ENCODE measurements at places on chromosomes 6 and 20. TPM values are rescaled to one million over a fixed set of nuclear protein-coding genes. Genes with fewer than 3 reads are reported as not detected.

GRCh38 chr6:134814076-134814695 is 135.7 kb downstream of the ALDH8A1 start:
- H3K4me1 ChIP-seq = no peaks in the 10 kb centered on the region
- no peak for DNase-seq
- H3K27ac ChIP-seq = no peak overlapping the region

DNA sequence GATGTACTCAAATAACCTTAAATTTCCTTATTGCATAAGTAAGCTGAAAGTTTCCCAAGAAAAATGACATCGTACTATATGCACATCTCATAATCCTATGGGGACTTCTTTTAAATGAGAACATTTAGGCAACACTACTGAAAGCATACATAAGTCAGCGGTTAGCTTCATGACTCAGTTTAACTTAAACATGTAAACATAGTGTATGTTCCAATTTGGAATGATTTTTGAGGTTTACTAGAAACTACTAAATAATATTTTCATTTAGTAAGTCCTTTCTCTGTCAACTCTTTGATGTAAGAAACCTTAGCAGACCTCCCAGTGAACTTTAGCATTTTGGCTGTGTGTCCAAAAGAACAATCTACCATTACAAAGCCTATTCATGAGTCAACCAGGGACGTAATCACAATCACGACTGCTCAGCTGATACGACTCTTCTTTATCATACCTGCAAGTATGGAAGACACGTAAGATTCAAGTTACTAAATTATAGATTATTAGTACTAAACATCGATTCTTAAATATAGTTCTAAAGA is 19.3 kb downstream of the HIVEP2 start:
- peaks cover 3% of the 10 kb centered on the region for H3K36me3 ChIP-seq
- DNase-seq = no peak
- peak overlapping the region; percentile 50 for H3K27ac ChIP-seq
- peak overlapping the region; percentile 38 for H3K4me3 ChIP-seq
- H3K27me3 ChIP-seq = peaks cover 4% of the 10 kb centered on the region

DNA sequence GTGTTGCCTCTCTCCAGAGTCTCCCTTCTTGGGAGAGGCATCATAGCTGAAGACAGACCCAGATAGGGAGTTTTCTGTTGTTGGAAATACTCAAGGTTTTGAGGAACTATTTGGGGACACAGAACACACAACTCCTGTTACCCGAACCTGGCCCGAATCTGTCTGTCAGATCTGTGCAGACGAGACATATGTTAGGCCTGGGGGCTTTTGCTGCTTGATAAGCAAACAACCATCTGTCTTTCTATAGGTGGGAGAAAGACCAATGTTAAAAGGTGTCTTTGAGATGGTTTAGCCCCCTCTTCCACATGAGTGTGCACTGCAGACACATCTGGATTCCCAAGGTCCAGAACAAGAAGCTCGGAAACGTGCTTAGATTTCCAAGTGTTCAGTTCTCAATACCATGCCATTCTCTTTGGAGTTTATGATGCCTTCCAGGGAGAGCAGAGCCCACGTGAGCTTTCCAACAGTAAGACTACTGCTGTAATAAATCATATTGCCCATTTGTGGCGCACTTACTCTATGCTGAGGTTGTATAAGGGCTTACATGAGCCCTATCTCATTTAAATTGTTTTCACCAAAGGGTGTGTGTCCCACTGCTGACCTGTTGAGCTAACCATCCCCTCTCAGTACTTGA is 3.8 kb upstream of the STX16 start:
- no peak overlapping the region for H3K27ac ChIP-seq
- H3K36me3 ChIP-seq = no peaks in the 10 kb centered on the region
- no peak for DNase-seq
- H3K4me1 ChIP-seq = peaks cover 2% of the 10 kb centered on the region

DNA sequence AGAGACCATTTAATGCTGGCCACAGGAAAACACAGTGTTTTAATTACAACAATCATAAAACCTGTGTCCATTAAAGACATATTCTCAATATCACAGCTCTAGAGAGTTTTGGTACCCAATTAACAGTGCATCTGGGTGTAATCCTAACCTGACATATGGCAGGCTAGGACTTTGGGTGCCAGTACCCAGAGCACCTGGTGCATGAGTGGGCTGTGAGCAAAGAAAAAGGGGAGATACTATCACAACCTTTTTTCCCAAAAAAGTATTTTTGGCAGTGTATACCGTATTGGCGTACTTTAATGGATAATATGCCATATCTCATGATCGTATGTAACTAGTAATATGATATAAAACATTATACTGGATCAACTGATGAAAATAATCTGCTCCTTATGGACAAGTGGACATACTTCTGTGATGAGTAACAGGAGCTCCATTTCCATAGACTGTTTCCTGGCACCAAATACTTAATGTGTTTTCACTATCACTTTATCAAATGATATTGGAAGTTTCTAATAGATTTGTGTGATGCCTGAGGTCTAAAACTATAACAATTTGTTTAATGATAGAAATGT is 91.7 kb downstream of the COL19A1 start:
- no peaks in the 10 kb centered on the region for H3K36me3 ChIP-seq
- no peak for DNase-seq
- H3K4me1 ChIP-seq = no peaks in the 10 kb centered on the region
- no peak overlapping the region for H3K27ac ChIP-seq
- H3K27me3 ChIP-seq = peaks cover under 1% of the 10 kb centered on the region
- H3K4me3 ChIP-seq = no peak overlapping the region

- H3K4me1 ChIP-seq = peaks cover 34% of the 10 kb centered on the region
- no peak for DNase-seq
- H3K27me3 ChIP-seq = peaks cover 6% of the 10 kb centered on the region
- no peak overlapping the region for H3K4me3 ChIP-seq
- peaks cover 2% of the 10 kb centered on the region for H3K36me3 ChIP-seq
- H3K27ac ChIP-seq = no peak overlapping the region
Observed at GRCh38 chr6:42295181-42295580, 77.5 kb upstream of the MRPS10 start.

DNA sequence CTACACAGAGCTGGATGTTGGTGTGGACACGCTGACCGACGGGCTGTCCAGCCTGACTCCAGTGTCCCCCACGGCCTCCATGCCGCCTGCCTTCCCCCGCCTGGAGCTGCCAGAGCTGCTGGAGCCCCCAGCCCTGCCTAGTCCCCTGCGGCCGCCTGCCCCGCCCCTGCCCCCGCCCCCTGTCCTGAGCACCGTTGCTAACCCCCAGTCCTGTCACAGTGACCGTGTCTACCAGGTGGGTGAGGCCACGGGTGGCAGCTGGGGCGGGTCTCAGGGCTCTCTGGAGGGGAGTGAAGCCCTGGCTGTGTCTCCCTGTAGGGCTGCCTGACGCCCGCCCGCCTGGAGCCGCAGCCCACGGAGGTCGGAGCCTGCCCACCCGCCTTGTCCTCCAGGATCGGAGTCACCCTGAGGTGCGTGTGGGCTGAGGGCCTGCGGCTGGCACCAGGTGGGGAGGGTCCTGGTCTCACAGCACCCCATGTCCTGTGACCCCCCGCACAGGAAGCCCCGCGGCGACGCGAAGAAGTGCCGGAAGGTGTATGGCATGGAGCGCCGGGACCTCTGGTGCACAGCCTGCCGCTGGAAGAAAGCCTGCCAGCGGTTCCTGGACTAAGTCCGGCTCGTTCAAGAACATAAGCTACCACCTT is 2.9 kb downstream of the SLC2A4RG start:
- no peaks in the 10 kb centered on the region for H3K4me1 ChIP-seq
- H3K27ac ChIP-seq = no peak overlapping the region
- H3K36me3 ChIP-seq = peaks cover 14% of the 10 kb centered on the region
- no peak overlapping the region for H3K4me3 ChIP-seq
- peaks cover 10% of the 10 kb centered on the region for H3K27me3 ChIP-seq

PTP4A1 gene
- 58.6 TPM for total RNA-seq

GRCh38 chr6:34717466-34717865 is 20.9 kb upstream of the ILRUN start:
- H3K36me3 ChIP-seq = no peaks in the 10 kb centered on the region
- H3K4me3 ChIP-seq = no peak overlapping the region
- H3K27ac ChIP-seq = no peak overlapping the region

- peak; percentile 57 for DNase-seq
- H3K27ac ChIP-seq = no peak overlapping the region
- H3K36me3 ChIP-seq = no peaks in the 10 kb centered on the region
- peaks cover 12% of the 10 kb centered on the region for H3K27me3 ChIP-seq
Observed at GRCh38 chr6:44128020-44128917, 915 bp downstream of the TMEM63B start.

GRCh38 chr6:140043357-140043756 is 668.9 kb upstream of the CITED2 start:
- no peak for DNase-seq
- H3K4me3 ChIP-seq = no peak overlapping the region
- H3K27ac ChIP-seq = no peak overlapping the region
- H3K4me1 ChIP-seq = no peaks in the 10 kb centered on the region

DNA sequence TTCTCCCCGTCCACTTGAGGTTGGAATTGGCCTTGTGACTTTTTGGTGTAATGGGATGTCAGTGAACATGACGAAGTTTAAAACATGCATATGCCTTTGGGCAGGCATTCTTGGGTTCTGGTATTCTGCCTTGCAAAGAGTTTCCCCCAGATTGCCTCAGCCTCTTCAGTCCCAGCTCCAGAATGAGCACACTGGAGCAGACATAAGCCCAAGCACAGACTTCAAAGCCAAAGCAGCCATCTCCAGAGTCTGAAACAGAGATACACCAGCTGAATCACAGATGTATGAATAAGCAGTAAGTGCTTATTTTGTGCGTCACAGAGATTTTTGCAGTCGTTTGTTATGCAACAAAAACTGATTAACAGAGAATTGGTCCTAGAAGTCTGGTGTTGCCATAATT is 546.0 kb downstream of the FRK start:
- H3K27ac ChIP-seq = no peak overlapping the region
- peaks cover 3% of the 10 kb centered on the region for H3K4me1 ChIP-seq
- no peak overlapping the region for H3K4me3 ChIP-seq
- peaks cover 1% of the 10 kb centered on the region for H3K27me3 ChIP-seq
- no peak for DNase-seq

- H3K36me3 ChIP-seq = peaks cover 4% of the 10 kb centered on the region
- DNase-seq = no peak
- peaks cover 4% of the 10 kb centered on the region for H3K27me3 ChIP-seq
- peaks cover 2% of the 10 kb centered on the region for H3K4me1 ChIP-seq
Observed at GRCh38 chr20:36830791-36831691, 44.9 kb upstream of the TLDC2 start.

DNA sequence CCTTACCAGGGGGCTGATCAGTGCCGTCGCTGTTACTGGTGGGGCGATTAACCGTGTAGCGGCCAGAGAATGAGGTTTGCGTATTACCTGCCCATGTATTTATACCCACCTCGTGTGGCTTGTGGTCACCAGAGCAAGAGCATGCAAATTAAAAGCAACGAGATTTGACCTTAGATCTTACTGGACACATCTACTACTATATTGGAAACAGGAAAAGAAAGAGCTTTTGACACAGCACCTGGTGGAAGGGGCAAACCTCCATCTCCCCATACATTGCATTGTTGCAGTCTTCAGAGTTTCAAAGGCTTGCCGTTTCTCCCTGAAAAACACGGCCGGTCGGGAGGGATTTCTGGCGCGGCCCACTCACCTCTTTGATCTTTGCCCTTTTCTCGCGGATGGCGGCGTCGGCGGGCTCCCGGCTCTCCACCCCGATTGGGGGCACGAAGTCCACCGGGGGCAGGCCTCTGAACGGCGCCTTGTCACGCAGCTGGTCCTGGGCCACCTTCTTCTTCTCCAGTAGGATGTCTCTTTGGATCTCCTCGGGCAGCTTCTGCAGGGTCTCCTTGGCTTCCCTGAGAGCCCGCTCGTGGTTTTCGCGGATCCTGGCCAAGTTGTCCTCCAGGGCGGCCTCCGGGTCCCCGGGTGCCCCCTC is 1.3 kb downstream of the MAN1A1 start:
- peaks cover 9% of the 10 kb centered on the region for H3K36me3 ChIP-seq
- peak overlapping the region; percentile 94 for H3K4me3 ChIP-seq
- DNase-seq = peak; percentile 20
- peaks cover 41% of the 10 kb centered on the region for H3K4me1 ChIP-seq

MARCKS gene
- total RNA-seq = 669 TPM

DNA sequence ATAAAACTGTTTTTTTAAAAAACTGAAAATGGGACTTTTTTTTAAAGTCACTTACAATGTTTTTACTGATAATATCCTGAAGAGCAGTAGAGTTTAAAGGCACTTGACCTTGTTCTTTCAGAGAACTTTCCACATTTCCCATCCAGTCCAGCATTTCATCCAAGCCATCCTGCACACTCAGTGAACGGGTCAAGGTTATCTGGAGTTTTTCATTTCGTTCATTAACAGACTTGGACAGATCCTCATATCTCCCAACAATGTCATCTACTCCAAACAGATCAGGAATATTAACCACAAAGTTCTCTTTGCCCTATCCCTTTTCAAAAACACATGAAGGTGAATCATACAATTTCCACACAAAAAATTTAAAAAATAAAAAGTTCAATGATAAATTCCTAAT is 69.1 kb downstream of the DST start:
- no peak overlapping the region for H3K4me3 ChIP-seq
- H3K4me1 ChIP-seq = no peaks in the 10 kb centered on the region
- peaks cover 1% of the 10 kb centered on the region for H3K27me3 ChIP-seq
- DNase-seq = no peak
- no peak overlapping the region for H3K27ac ChIP-seq
- H3K36me3 ChIP-seq = peaks cover 16% of the 10 kb centered on the region

DNA sequence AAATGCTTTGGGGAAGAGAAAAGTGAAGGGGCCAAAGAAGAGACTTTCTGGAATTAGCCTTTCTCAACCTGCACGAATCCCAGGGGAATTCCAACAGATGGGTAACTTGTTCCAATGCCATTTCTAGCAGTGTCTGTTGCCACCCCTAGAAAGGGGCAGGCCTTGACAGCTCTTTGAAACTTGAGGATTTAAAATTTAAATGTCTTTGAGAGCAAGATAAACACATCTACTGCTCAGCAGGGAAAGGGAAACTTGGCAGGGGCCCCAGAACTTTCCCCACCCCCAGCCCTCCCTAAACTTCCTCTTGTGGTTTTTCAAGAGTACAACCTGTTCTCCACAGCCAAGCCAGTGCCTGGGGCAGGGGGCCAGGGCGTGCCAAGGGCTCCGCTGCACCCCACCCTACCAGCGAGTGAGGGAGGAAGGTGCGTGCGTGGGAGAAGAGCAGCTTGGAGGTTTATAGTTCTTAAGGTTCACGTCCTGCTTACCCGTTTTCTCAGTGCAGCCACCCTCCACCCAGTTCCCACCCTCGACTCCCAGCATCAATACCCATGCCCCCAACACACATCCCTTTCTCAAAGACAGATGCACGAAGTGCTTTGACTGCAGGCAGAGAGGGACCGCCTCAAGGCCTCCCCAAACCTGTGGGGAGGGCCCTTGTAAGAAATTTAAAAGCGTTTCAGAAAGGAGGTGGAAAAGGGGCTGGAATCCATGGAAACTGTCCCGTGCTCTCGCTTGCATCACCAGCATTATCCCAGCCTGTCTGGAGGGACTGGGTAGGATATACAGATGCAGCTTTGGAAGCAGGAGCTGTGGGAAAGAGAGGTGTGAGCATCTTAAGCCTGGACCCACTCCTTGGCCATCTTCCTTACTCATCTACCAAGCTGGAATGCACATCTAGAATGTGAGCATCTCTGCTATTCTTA is 4.5 kb upstream of the TAF8 start:
- no peaks in the 10 kb centered on the region for H3K36me3 ChIP-seq
- DNase-seq = no peak
- peak overlapping the region; percentile 30 for H3K27ac ChIP-seq
- peaks cover 42% of the 10 kb centered on the region for H3K4me1 ChIP-seq
- H3K27me3 ChIP-seq = peaks cover 13% of the 10 kb centered on the region

All from endothelial cell (in vitro differentiated cells).